ENCODE measurements at places on chromosomes 4 and X.

- DNase-seq, result no peak
Observed at GRCh38 chr4:152187693-152188092, 348.2 kb downstream of the FBXW7 start.

DNA sequence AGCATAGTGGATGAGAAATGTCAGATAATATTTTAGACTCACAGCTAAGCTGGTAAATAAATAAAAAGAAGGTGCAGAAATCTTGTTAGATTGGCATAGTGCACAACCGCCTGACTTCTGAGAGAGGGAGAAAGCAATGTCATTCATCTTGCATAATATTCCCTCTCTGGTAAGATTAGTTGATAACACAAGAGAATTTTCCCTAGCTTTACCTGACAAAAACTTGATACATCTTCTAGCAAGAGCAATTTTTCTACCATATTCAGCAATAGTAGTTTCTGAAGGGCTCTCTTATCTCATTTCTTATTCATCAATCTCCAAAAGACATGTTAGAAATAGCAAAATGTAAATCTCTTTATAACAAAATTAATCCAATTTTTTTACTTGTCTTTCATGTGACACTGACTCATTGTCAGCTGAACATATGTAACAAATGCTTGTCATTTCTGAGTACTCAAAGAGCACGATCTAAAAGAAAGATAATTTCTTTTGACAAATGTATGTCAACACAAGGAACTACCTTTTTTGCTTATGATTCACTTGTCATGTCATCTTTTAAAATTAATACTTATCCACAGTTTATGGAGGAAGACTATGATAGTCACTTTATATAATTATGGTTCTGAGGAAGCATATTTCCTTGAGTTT is 240.0 kb downstream of the ARAP2 start:
- no peak for DNase-seq

- no peak for DNase-seq
Observed at GRCh38 chr4:82989575-82990429, 20.8 kb downstream of the LIN54 start.

GRCh38 chrX:127190381-127190780 is 370.9 kb downstream of the PRR32 start:
- DNase-seq, result no peak

DNA sequence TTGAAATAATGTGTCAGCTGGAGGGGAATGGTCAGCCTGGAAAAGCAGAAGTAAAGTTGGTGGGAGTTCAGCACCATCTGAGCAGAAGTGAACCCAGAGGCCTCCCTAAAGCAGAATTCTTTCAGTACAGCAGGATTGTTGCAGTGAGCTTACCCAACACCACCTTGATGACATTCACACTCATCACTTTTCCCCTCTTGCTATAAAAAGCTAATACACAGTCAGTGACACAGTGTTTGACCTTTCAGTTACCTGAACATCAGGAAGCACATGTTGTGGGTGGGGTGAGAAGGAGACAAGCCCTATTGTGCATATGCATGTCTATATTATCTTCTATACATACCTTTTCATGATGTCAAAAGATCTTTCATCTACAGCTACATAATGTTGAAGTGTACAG is 624.7 kb upstream of the ZFP42 start:
- DNase-seq, result no peak

DNA sequence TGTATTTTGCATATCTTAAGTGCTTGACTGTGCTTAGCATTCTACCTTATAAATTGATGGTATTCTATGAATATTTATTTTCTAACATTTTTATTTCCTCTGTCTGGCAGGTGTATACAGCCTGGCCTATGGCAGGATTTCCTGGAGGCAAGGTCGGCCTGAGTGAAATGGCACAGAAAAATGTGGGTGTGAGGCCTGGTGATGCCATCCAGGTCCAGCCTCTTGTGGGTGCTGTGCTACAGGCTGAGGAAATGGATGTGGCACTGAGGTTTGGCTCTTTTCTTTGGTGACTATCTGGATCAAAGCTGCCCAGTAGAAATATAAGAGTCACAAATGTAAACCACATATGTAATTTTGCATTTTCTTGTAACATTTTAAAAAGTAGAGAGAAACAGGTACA is 6.5 kb upstream of the NUDT6 start:
- no peak for DNase-seq

DNA sequence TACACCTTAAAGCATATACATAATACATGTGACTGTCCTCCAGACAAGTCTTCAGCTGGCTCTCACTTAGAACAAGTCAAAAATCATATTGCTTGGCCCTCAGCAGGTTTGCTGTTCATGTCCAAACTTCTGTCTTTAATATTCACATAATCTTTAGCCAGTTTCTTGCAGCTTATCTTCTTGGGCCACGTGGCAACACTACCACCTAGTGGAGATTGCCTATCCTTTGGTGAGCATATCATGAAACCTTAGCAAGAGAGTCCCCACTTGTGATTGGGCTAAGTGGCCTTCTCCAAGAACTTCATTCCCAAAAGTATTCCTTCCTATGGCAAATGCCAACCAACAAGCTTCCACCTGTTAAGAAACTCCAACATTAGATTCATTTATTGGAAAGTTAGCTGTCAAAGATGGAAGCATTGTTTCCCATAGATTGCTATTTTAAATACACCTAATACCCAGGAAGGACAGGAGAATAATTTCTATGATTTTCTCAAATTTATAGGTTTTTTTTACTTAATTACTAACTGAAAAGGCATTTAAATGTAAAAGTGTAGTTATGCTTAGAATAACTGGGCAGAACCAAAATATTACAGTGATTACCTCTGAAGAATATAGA is 231.9 kb upstream of the INTU start:
- DNase-seq, result no peak

- no peak for DNase-seq
Observed at GRCh38 chr4:36198068-36198808, 46.1 kb downstream of the ARAP2 start.

DNA sequence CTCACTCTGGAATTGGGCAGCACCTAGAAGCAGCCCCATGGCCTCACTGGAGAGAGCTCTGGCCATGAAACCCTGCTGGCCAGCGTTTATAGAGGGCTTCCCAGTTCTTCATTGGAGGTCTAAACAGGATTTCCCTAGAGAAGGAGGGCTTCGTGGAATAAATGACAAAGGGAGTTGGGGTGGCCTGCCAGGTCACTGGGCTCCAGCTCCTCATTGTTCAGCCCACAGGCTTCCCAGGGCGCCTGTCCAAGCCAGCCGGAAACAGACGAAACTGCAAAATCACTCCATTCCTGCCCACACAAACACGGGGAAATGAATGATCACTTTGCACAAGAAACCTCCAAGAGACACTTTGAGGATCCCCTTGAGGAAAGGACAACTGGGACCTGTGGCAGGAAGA is 189.7 kb downstream of the TSPAN5 start:
- DNase-seq, result no peak

All from cortex of kidney (tissue), 1 donor.